Activated T-helper 17 cell treated with anti-CD3 and anti-CD28 coated beads, Interleukin-2, amount 50 U/mL, for 72 hours (primary cell): ENCODE measurements at places on chromosomes 7 and 10. TPM values are rescaled to one million over a fixed set of nuclear protein-coding genes. Genes with fewer than 3 reads are reported as not detected.
A peak's percentile ranks its signal among the peaks of the same experiment; 100 is the strongest.

GRCh38 chr10:80077869-80078447 lies 507 bp upstream of the TMEM254 start:
- no peak for ATAC-seq
- no peaks in the 10 kb centered on the region for H3K27me3 ChIP-seq
- peak overlapping the region; percentile 97 for H3K27ac ChIP-seq
- peak overlapping the region; percentile 96 for H3K4me3 ChIP-seq

DNA sequence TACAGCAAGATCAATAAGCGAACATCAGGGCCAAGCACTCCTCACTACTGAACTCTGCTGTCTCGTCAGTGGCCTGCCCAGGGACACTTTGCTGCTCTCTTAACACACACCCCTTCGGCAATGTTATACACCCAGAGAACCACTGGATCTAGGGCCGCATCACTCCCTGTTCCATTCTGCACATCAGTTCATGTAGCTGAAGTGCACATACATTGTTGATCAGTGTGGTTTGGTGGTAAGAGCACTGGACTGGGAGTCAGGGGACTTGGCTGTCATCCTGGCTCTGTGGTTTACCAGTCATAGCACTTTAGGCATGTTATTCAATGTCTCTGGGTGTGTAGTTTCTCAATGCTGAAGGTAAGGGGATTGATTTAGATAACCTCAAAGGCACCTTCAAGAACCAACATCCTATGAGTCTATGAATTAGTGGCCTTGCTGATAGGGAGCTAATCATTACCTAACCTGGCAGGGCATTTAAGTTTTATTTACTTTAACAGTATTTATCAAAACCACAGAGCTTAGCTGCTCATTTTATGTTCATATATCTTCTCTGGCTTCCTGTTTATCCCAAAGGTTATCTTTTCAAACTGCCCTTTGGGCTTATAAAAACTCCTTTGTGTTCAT lies 24.8 kb downstream of the DUSP5 start:
- peaks cover 46% of the 10 kb centered on the region for H3K4me1 ChIP-seq
- H3K36me3 ChIP-seq: peaks cover 54% of the 10 kb centered on the region
- H3K27me3 ChIP-seq: no peaks in the 10 kb centered on the region
- H3K27ac ChIP-seq: peak overlapping the region; percentile 73

DNA sequence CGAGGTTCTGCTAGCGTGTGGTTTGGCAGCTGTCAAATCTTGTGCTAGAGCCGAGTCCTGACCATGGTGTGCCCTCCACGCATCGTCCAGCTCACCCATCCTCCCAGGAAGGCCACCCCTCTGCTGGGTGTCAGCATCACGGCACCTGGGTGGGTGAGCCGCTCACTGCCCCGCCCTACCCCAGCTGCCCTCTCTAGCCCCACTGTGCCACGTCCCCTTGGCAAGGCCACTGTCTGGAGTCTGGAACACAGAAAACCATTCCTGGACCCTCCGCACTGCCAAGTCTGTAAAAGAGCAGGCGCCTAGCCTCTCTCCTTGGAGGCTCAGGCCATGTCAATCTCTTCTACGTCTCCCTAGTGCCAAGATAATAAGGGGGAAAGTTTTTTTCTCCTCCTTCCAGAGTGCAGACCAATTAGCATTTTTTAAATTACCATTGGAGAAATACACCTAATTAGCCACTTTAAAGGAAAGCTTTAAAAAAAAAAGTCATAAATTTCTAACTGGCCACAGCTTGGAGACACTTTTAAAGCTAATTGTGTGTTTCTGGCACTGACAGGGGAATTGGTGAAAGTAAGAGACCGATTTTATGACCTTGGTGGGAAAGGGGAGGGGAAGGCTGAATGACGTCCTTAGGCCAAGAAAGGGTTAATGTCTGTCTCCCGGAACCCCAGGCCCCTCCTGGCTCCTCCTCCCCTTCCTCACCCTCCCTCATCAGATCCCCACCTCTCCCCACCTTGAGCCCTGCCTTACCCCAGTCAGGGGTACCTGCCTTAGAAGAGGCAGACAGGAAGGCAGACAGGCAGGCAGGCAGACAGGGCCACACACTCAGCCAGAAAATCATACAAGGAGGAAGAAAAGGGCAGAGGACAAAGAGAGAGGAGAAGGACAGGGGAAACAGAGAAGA lies 151.2 kb downstream of the PLXNA4 start:
- no peak overlapping the region for H3K27ac ChIP-seq
- peaks cover 4% of the 10 kb centered on the region for H3K27me3 ChIP-seq
- peaks cover 6% of the 10 kb centered on the region for H3K4me1 ChIP-seq
- no peaks in the 10 kb centered on the region for H3K36me3 ChIP-seq
- H3K4me3 ChIP-seq: no peak overlapping the region

GRCh38 chr10:65319493-65319892 lies 1606.3 kb upstream of the LRRTM3 start:
- ATAC-seq: no peak
- no peaks in the 10 kb centered on the region for H3K36me3 ChIP-seq
- no peaks in the 10 kb centered on the region for H3K27me3 ChIP-seq
- no peak overlapping the region for H3K4me3 ChIP-seq

DNA sequence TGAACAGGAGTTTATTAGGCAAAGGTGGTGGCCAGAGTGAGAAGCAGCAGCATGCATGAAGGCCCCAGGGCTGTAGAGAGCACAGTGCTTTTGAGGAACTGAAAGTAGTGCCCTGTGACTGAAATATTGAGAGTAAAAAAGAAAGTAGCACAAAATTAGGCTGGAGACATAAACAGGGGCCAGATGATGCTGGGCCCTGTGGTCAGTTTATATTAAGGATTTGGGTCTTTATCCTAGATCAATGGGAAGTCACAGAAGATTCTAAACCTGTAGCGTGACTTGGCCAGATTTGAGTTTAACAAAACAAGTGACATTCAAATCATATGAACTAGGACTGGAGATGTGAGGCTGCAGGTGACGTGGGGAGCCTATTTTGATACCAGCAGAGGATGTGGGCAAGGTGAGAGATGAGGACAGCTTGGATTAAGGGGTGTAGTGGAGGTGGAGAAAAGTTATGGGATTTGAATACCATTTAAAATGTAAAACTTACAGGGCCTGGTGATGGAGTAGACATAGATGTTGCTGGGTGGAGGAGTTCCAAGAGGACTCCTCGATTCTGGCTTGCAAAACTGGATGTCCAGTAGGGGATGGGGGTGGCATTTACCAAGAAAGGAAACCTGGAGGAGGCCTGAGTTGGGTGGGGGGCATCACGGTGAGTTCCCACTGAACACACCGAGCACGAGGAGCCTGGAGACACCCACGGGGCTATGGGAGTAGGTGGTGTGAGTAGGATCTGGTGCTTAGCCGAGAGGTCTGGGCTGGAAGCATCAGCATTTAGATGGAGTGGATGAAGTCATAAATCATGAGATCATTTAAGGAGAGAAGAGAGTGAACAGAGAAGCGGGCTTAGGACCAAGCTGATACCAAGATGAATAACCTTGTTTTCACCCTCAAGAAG lies 52.8 kb downstream of the HHEX start:
- H3K27ac ChIP-seq: no peak overlapping the region
- no peak overlapping the region for H3K4me3 ChIP-seq
- H3K4me1 ChIP-seq: peaks cover 3% of the 10 kb centered on the region
- no peaks in the 10 kb centered on the region for H3K36me3 ChIP-seq

DNA sequence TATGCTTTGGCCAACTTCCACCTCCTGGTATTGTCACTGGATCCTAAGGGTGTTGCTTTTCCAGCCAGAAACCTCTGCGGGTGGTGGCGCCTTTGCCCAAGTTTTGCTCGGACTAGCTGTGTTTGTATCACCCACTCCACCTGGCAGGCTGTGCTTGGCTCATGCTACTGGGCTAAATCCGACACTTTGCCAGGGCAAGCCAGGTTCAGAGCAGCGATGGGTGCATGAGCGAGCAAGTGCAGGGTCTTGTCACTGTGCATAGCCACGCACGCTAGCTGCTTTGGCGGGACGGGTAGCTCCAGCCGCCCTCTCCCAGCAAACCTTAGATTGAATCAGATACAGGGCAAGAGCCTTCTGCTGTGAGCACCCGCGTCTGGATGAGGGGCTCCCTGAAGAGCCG lies 737.5 kb downstream of the PCDH15 start:
- ATAC-seq: no peak
- H3K4me1 ChIP-seq: no peaks in the 10 kb centered on the region
- no peak overlapping the region for H3K27ac ChIP-seq
- no peaks in the 10 kb centered on the region for H3K36me3 ChIP-seq
- no peaks in the 10 kb centered on the region for H3K27me3 ChIP-seq

DNA sequence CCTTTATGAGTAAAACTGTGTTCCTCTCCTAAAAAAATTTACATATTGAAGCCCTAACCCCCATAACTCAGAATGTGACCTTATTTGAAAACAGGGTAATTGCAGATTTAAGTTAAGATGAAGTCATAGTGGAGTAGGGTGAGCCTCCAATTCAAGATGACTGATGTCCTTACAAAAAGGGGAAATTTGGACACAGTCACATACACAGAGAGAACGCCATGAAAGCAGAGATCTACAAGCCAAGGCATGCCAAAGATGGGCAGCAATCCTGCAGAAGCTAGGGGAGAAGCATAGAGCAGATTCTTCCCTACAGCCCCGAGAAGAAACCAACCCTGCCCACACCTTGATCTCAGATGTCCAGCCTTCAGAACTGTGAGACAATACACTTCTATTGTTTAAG lies 23.8 kb upstream of the ADD3 start:
- no peak overlapping the region for H3K27ac ChIP-seq
- ATAC-seq: no peak
- peaks cover 4% of the 10 kb centered on the region for H3K4me1 ChIP-seq
- H3K4me3 ChIP-seq: no peak overlapping the region
- H3K36me3 ChIP-seq: no peaks in the 10 kb centered on the region
- no peaks in the 10 kb centered on the region for H3K27me3 ChIP-seq

DNA sequence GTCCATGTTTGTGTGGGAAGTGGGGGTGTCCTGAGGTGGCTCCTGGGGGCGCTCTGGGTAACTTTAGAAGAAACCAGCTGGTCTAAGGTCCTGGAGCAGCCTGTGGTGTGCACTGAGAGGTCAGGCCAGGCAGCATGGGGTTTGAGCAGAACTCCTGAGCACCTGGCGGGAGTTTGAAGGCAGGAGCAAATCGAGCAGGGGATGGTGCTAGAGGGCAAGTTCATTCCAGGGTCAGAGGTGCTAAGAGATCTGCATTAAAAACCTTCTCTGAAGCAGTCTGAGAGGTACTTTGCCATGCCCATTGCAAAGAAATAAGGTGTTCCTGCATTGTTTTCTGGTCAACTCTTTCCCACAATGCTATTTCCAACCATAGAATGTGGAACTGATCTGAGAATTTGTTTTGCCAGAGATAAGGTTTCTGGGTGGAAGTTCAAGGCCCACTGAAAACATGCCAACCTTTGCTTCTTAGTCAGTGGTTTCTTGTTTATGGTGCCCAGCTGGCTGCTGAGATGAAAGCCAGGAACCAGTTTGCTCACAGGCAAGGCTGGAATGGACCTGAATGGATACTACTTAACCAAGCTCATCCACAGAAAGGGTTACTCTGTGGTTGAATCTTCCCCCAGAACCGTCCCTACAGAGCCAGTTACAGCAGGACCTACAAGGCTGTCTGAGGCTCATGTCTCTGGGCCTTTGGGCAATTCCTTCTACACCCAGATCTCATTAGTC lies 136.3 kb upstream of the TMEM72 start:
- H3K4me1 ChIP-seq: no peaks in the 10 kb centered on the region
- no peaks in the 10 kb centered on the region for H3K36me3 ChIP-seq
- H3K27ac ChIP-seq: no peak overlapping the region
- no peak overlapping the region for H3K4me3 ChIP-seq

- H3K27ac ChIP-seq: no peak overlapping the region
- ATAC-seq: no peak
- H3K4me1 ChIP-seq: peaks cover 5% of the 10 kb centered on the region
- no peak overlapping the region for H3K4me3 ChIP-seq
Observed at GRCh38 chr10:74238031-74238431, 87.0 kb downstream of the ADK start.

GRCh38 chr10:4316161-4316810 lies 509.7 kb upstream of the AKR1E2 start:
- H3K4me1 ChIP-seq: no peaks in the 10 kb centered on the region
- H3K36me3 ChIP-seq: no peaks in the 10 kb centered on the region
- no peak for ATAC-seq

DNA sequence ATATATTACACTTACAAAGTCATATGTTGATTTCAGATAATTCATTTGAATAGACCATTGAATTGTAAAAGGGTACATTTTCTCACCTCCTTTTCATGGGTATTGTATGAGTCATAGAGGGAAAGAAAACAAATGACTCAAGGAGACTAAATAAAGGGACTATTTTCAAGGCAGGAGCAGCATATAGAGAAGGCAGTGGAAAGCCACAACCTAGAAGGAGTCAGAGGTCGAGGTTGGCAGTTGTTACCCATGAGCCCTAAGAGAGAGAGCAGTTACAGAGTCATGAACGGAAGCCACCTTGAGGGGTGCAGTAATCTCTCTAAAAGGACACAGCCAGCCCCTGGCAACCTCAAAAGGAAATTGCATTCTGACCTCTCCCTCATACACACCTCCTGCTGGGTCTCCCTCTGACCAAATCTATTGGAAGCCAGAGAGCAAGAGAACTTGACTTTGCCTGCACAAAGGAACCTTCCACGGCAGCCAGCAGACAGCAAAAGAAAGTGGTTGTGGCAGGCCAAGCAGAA lies 137.9 kb downstream of the GRM8 start:
- no peak overlapping the region for H3K4me3 ChIP-seq
- H3K27me3 ChIP-seq: peaks cover 14% of the 10 kb centered on the region
- H3K27ac ChIP-seq: no peak overlapping the region
- no peaks in the 10 kb centered on the region for H3K36me3 ChIP-seq

GRCh38 chr10:11684717-11685645 lies 57.2 kb upstream of the ECHDC3 start:
- H3K27me3 ChIP-seq: no peaks in the 10 kb centered on the region
- H3K4me1 ChIP-seq: peaks cover 20% of the 10 kb centered on the region
- peak overlapping the region; percentile 68 for H3K4me3 ChIP-seq

- no peak overlapping the region for H3K4me3 ChIP-seq
- no peaks in the 10 kb centered on the region for H3K36me3 ChIP-seq
- peaks cover 9% of the 10 kb centered on the region for H3K4me1 ChIP-seq
- H3K27me3 ChIP-seq: peaks cover 43% of the 10 kb centered on the region
- no peak for ATAC-seq
Observed at GRCh38 chr10:49620841-49621378, 7.1 kb downstream of the CHAT start.

GRCh38 chr7:124100190-124100589 lies 67.3 kb upstream of the TMEM229A start:
- no peak overlapping the region for H3K27ac ChIP-seq
- no peaks in the 10 kb centered on the region for H3K4me1 ChIP-seq
- ATAC-seq: no peak

- ATAC-seq: no peak
- no peaks in the 10 kb centered on the region for H3K27me3 ChIP-seq
- H3K27ac ChIP-seq: no peak overlapping the region
- H3K4me3 ChIP-seq: no peak overlapping the region
- no peaks in the 10 kb centered on the region for H3K36me3 ChIP-seq
Observed at GRCh38 chr7:8751557-8752231, 318.3 kb downstream of the NXPH1 start.

GRCh38 chr10:43350686-43351085 lies 20.8 kb upstream of the FXYD4 start:
- H3K27me3 ChIP-seq: peaks cover 3% of the 10 kb centered on the region
- H3K4me3 ChIP-seq: peak overlapping the region; percentile 37
- peaks cover 8% of the 10 kb centered on the region for H3K4me1 ChIP-seq
- no peak for ATAC-seq

- no peak overlapping the region for H3K4me3 ChIP-seq
- H3K36me3 ChIP-seq: peaks cover 7% of the 10 kb centered on the region
- peaks cover 15% of the 10 kb centered on the region for H3K4me1 ChIP-seq
- H3K27ac ChIP-seq: no peak overlapping the region
Observed at GRCh38 chr7:7786595-7786994, 68.2 kb upstream of the RPA3 start.

STEAP1 gene
- 0.52 TPM for total RNA-seq

SPDYE1 gene
- not detected for total RNA-seq

NPY gene
- not detected for total RNA-seq

OR2A7 gene
- total RNA-seq: 5.3 TPM

KCNMA1 gene
- total RNA-seq: 0.56 TPM

TLX1 gene
- not detected for total RNA-seq

ACSL5 gene
- total RNA-seq: 71.9 TPM

MCM7 gene
- 205 TPM for total RNA-seq

HOXA2 gene
- total RNA-seq: not detected

RNLS gene
- 2.1 TPM for total RNA-seq
